ENCODE measurements at places on chromosomes 5 and 9. TPM values are rescaled to one million over a fixed set of nuclear protein-coding genes. Genes with fewer than 3 reads are reported as not detected.

DNA sequence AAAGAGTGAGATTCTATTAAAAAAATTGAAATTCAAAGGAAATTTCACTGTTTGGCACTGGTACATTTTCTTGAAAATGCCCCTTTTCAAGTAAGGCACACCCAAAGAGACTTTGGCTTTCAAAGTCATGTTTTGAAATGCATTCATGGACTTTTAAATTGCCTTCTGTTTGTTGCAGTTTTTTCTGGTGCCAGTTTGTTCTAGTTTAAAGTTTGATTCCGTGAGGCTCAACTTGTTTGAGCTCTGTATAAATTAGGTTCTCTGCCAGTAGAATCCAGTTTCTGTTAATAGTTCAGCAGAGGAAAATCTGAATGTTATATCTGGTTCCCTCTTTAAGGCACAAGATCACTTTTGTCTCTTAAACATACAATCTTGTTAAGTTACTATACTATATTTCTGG is 16.4 kb downstream of the ATP6V0E1 start:
- no peak for DNase-seq

GRCh38 chr9:112487799-112488340 is 1.2 kb downstream of the KIAA1958 start:
- no peak for DNase-seq

- DNase-seq: no peak
These were observed 83.9 kb downstream of the LRRC70 start for GRCh38 chr5:62662521-62662920.

Gene ACOT12
- total RNA-seq: not detected

Gene PRR7
- 23.3 TPM for total RNA-seq

DNA sequence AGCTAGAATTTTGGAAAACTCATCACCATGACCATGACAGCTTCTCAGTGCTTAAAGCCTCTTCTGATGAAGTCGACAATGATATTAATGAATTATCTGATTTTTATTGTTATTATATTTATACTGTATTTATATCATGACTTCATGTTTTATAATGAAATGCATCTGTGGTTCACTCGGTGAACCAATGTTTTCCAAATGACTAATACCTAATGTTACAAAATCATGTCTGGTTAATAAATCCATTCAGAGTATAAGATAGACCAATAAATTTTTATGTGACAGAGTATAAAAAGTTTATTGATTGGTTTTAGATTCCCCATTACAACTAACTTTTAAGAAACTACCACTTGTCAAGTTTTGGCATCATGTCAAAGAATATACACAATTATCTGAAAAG is 416.5 kb downstream of the MLLT3 start:
- no peak for DNase-seq

GRCh38 chr5:95141141-95141540 is 143.8 kb downstream of the MCTP1 start:
- no peak for DNase-seq

DNA sequence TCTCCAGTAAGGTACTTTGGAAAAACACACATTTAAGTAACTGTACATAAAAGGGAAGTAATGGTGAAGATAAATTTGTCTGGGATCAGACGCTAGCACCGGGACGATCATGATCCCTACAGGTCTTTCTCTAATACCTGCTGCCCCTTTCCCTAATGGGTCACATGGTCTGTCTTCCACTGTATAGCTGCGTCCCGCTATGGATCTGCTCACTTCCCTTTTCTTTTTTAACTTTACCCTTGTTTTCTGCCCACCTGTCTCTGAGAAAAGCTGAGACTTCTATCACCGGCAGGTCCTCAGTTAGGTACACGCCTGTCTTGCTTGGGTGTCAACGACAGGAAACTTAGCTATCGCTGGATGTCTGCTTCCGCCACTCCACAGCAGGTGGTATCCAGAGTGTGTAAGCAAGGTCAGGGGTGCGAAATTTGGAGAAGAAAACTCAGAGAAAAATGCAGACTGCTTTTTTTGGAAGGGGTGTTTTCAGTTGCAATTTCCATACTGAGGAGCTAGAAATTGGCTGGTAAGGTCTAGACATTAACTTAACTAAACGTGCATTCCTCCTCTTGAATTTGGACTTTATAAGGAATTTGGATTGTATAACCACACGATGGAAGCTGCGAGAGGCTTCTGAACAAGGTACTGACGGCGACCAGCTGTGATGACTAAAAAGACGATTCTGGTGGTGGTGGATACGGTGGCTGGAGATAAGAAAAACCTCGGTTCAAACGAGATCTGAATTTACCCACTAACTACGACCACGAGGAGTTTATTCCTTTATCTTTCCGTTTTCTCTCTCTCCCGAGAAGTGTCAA is 1.1 kb upstream of the ICE1 start:
- no peak for DNase-seq

Gene IFNK
- not detected for total RNA-seq

Gene FOXD4L4
- not detected for total RNA-seq

- DNase-seq: no peak
These were observed 69.0 kb upstream of the IRX1 start for GRCh38 chr5:3526551-3527185.

Data from natural killer cell (primary cell).